ENCODE measurements at places on chromosomes 1 and 21.
A peak's percentile ranks its signal among the peaks of the same experiment; 100 is the strongest.

DNA sequence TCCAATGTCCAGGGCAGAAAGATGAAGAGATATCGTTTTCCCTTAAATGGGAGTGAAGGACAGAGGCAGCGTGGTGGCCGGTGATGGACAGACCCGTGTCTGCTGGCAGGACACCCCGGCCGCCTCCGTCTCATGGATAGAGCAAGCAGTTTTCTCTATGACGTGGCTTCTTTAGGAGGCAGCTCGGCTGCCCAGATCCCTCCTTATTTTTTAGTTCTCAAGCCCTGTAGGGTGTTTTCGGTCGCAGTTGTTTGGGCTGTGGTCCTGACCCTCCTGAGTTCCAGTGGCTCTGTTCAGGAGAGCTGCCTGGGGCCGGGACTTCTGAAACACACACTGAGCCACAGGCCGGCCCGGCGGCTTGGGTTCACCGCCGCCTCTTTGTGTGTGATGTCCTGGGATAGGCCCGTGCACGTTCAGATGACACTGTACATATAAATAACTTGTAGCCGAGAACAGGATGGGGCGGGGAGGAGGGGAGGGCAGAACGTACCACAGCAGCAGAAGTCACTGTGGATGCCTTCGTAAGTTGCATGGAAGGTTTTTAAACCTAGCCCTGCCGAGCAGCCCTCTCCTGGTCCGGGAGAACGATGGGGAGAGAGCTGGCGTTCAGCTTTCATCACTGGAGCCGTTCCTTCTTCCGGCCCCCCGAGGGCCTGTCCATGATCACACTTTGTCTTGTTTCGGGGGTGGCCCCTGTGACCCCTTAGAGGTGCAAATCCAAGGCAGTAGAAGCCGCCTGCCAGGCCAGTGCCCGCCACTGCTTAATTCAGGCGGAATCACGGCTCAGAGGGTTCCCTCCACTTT is 65.2 kb downstream of the SIK1 start:
- DNase-seq: peak; percentile 73

DNA sequence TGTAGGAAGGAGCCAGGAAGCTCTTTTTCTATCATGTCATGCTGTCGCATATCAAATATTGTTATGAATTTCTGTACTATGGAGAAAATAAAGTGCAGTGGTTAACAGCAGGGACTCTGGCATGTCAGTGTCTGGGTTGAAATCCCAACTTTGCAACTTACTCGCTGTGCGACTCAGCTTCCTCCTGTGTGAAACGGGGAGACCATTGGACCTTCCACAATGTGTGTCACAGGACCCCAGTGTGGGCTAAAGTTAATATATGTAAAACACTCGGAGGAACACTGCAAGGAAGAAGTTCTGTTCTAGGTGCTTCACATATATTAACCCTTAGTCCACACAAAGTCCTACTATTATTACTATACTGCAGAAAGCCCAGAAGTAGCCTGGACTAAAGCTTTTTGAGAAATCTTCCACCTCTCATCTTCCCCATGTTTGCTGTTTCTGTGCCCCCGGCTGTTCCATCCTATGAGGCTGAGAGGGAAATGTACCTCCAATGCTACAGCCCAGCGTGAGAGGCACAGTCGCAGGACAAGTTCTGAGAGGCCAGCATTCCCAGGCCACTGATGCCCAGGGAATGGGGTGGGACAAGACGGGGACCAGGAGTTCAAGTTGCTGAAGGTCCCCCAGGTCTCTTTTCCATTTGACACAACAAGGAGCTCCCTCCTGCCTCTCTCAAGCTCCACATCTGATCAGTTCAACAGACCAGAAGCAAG is 1.9 kb downstream of the CHIT1 start:
- DNase-seq: no peak

- no peak for DNase-seq
Observed at GRCh38 chr1:172613294-172613693, 45.6 kb upstream of the FASLG start.

DNA sequence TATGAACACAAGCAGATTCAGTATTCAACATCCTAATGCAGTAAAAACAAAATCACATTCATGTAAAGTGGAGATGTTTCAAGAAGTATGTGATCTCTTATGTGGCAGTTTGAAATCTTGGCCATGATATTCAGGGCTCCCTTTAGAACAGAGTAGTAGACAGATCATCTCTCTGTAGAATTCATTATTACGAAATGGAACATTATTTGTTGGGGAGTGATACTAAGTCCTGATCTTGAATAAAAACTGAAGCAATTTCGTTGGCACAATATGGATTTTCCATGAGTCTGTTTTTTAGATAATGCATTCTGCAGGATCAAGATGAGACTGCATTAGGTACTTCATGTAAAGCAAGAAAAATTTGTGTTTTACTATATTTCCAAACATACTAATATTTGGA is 264.4 kb upstream of the NRIP1 start:
- DNase-seq: no peak

DNA sequence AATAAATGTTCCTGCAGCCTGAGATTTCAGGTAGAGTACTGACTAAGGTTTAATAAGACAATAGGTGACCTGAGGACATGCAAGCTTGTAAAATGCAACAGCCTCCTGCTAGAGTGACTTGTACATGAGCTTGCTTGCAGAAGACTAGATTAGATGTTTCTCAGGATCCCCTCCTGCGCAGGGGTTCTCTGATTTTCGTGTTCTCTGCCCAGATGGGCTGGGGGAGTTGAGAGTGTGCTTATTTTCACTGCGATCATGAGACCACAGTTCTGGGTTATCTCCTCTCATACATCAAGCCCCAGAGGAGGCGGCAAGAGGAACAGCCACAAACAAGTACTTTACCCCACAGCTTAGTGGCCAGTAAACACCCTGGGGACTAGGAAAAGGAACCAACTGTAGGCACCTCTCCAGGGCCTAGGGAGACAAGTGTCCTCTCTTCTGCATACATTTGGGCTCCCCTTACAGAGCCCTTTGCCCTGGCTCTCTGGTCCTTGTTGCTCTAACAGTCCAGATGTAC is 8.0 kb downstream of the TMEM81 start:
- no peak for DNase-seq

DNA sequence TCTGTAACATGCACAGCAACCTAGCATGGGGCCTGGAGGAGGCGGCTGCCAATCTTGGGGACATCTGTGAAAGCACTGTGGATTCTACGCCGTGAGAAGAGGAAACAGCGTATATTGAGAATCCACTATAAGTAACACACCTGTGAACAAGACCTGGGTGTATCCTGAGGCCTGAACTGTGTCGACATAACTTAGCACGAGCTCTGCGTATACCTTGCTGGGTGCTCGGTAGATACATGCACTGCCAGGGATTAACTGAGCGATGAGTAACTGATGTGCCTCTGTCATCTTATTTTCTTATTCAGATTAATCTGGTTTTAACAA is 58.6 kb downstream of the DDX20 start:
- no peak for DNase-seq

- no peak for DNase-seq
Observed at GRCh38 chr1:6410248-6410893, 9.3 kb downstream of the HES2 start.

GRCh38 chr1:12674358-12674757 is 30.5 kb downstream of the AADACL4 start:
- no peak for DNase-seq

DNA sequence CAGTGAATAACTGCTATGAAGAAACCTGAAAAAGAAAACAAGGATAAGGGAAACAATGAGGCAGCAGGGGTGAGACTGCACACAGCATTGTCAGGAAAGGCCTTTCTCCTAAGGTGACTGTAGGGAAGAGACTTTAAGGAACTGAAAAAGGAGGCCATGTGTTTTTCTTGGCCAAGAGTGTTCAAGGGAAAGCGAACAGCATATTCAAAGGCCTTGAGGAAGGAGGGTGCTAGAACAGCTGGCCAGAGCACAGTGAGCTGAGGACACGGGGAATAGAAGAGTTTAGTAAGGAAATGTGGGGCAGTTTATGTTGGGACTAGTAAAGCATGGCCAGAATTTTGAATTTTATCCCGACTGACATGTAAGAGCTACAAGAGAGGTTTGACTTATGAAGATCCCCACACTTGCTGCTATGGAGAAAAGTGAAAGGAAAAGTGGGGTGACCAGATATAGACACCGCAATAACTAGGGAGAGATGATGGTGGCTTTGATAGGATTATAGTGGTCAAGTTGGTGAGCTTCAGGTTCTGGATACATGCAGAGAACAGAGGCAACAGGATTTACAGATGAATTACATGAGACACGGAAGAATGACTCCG is 1.4 kb downstream of the RWDD2B start:
- no peak for DNase-seq

GRCh38 chr1:201220388-201220715 is 29.7 kb downstream of the IGFN1 start:
- peak; percentile 24 for DNase-seq

- no peak for DNase-seq
Observed at GRCh38 chr21:35491114-35491513, 442.0 kb upstream of the RUNX1 start.

DNA sequence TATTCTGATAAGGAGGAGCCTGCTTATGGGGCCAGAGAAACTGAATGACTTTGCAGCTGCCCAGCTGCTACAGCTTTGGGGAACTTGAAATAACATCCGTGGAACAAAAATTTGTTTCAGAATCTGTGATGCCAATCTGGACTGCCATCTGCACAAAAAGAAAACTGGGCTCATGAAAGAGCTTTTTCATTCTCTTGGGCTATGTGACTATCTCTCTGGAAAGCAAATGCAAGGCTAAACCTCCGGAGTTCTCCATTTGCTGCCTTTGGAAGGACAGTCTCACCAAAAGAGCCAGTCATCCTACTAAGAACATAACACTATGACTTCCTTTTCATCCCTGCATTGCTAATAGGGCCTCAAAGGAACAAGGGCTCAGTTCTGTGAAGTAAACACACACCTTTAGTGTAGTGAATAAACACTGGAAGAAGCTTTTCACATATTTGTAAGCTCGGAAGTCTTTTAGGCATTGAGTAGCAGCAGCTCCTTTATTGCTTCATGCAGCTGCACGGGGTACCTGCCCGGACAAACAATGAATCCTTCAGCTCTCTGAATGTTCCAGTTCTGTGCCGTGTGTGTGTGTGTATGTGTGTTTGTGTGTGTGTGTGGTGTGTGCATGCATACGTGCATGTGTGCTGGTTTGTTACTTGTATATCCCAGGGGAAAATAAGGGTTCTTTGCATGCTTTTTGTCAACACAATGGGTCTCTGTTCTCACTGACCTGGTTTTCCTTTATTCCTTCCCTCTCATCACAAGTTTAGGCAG is 255.5 kb upstream of the SGIP1 start:
- DNase-seq: no peak

DNA sequence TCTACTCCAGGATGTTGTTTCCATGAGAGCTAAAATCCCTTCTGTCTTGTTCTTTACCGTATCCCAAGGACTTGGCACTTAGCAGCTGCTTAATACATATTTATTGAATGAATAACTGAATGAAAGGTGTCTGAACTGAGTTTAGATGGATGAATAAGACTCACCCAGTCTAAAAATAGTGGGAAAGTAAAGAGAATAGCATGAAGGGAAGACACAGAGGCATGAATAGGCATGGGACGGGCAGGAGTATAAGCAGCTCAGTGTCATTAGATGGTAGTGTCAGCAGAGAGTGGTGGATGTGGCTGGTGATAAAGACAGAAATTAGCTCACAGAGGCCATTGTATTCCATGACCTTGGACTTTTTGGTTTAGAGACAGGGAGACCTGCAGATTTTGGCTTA is 9.2 kb downstream of the IL12RB2 start:
- no peak for DNase-seq

GRCh38 chr21:26140926-26141325 is 29.6 kb downstream of the APP start:
- no peak for DNase-seq

DNA sequence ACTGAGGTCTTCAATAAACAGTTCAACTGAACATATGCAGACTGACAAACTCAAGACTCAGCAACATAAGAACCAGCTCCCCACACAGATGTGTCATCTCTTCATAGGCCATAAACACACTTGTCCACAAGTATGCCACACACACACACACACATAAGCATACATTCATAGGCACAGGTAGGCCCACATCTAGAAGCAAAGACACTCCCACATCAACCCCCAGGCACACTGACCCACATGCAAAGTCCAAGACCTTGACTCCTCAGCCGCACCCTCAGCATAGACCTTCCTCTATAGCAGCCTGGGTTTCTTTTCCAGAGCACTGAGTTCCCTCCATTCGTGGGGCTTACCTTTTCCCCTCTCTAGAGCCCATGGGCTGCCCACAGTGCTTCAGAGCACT is 1.4 kb downstream of the LAD1 start:
- no peak for DNase-seq

GRCh38 chr1:12097321-12097720 is 34.2 kb downstream of the TNFRSF8 start:
- DNase-seq: no peak

GRCh38 chr1:219330669-219331068 is 157.0 kb downstream of the LYPLAL1 start:
- DNase-seq: no peak

DNA sequence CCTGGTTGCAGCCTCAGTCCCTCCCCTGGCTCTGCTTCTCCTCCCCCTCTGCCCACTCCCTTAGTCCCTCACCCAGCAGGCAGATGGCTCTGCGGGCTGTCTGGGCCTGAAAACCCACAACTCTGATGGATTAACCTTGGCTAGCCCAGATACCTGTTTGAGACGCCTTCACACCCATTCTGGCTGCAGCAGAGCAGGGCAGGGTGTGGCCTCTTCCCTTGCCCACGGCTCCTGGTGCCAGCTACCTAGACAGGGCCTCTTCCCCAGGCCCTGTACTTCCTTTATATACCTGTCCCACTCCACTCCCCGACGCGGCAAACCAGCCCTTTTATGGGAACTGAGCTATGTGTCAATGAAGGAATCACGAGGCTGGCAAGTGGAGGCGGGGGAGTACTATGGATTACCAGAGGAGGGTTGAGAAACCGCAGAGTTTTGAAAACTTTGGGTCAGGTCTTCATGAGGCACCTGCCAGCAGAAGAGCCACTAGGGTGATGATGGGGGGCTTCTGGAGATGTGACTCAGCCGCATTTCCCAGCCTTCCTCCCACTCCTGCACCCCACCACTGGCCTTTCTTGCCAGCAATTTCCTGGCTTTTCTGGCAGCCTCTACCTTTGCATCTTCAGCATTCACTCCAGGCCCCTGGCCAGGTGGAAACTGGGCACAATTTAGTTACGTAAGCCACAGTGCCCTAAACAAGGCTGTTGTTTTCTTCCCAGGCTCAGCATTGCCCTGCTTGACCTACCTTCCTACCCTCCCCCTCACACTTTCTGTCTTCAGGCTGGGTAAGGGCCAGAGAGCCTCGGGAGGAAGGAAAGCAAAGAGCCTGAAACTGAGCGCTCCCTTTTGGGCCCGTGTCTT is at the start of gene CHI3L1:
CHI3L1 (minus strand) TSS at position 259 of the 858 bp plus-strand sequence; CDS start at position 178, 81 bp downstream.
- peak; percentile 42 for DNase-seq
